ENCODE measurements at places on chromosomes 5 and 9. TPM values are rescaled to one million over a fixed set of nuclear protein-coding genes. Genes with fewer than 3 reads are reported as not detected.

The FAM153A gene
- not detected for total RNA-seq

The PCDHB15 gene
- 2.8 TPM for total RNA-seq

The OLFM1 gene
- 18.6 TPM for total RNA-seq

The GTF3C5 gene
- 33.6 TPM for total RNA-seq

The GPR151 gene
- total RNA-seq: not detected

The LCN9 gene
- total RNA-seq: not detected

The CDKN2B gene
- total RNA-seq: 10.6 TPM

The STKLD1 gene
- total RNA-seq: 3.4 TPM

The RETREG1 gene
- 0.22 TPM for total RNA-seq

The DMGDH gene
- 0.38 TPM for total RNA-seq

The PCDHGC3 gene
- total RNA-seq: 53.1 TPM

- no peak for DNase-seq
- peaks cover 33% of the 10 kb centered on the region for H3K27me3 ChIP-seq
- H3K4me3 ChIP-seq: no peak overlapping the region
- H3K27ac ChIP-seq: no peak overlapping the region
- H3K36me3 ChIP-seq: no peaks in the 10 kb centered on the region
- no peaks in the 10 kb centered on the region for H3K4me1 ChIP-seq
These were observed 3.7 kb downstream of the SYK start for GRCh38 chr9:90805006-90805996.

- H3K4me1 ChIP-seq: no peaks in the 10 kb centered on the region
- H3K36me3 ChIP-seq: no peaks in the 10 kb centered on the region
- no peaks in the 10 kb centered on the region for H3K27me3 ChIP-seq
- H3K27ac ChIP-seq: no peak overlapping the region
These were observed 71.8 kb downstream of the PHF2 start for GRCh38 chr9:93648181-93648580.

DNA sequence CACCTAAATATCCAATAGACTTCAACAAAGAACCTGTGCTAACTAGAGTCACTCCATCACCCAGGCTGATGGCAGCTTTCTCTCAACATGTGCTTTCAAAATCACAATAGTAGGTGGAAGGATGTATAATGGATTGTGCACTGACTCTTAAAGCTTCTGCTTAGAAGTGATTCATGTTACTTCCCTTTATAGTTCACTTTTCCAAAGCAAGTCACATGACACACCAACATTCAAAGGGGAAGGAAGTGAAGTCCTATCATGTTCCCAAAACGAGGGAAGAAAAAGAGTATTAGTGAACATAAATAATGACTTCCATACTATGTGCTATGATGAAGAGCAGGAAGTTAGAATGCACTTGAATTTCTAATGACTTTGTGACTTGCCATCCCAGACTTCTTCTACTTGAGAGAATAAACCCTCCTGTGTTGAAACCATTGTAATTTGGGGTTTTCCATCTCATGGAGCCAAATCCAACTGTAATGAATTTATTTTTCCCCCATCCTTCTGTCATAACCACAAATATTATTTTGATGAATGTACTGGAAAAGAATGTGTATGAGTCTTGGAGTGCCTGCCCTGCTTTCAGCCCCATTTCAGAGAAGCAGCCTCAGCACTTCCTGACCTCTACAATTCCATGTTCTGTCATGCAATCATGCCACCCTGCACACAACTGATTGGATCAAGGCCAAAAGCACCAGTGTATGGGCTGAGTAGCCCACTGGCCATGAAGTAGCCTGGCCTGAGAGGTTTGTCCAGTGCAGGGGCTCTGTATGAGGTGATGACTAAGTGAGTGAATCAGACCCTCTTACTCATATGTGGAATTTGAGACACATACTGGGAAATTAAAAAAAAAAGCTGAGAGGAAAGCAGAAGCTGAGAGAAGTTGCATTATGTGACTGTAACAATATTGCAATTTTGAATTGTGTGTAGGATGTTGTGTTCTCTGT is 525.9 kb upstream of the CLINT1 start:
- peak overlapping the region; percentile 1 for H3K4me3 ChIP-seq
- no peaks in the 10 kb centered on the region for H3K36me3 ChIP-seq
- H3K27me3 ChIP-seq: no peaks in the 10 kb centered on the region
- peaks cover 43% of the 10 kb centered on the region for H3K4me1 ChIP-seq

- H3K4me1 ChIP-seq: no peaks in the 10 kb centered on the region
- no peak for DNase-seq
- H3K4me3 ChIP-seq: no peak overlapping the region
These were observed 274.0 kb downstream of the NSG2 start for GRCh38 chr5:174319551-174319950.

DNA sequence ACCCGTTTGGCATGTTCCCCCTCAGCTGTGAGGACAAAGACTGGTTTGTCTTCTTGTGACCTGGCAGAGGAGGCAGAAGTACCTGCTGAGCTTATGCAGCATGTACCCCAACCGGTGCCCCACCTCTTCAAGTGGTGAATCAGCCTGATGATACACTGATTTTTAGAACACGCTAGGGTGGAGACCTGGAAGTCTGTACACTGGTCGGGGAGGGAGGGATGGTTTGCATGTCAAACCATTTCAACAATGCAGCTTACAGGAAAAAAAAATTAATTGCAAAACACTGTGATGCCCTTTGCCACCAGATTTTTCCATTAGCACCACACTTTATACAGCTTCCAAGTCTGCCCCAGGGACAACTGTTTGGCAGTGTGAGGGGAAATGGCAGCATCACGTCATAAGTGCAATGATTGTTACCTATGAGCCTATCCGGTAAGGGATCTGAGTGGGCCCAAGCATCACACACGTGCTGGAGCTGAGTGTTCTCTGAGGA is 155.1 kb upstream of the DMRT1 start:
- DNase-seq: peak; percentile 87
- H3K27ac ChIP-seq: peak overlapping the region; percentile 96
- no peaks in the 10 kb centered on the region for H3K27me3 ChIP-seq
- H3K4me1 ChIP-seq: peaks cover 43% of the 10 kb centered on the region

DNA sequence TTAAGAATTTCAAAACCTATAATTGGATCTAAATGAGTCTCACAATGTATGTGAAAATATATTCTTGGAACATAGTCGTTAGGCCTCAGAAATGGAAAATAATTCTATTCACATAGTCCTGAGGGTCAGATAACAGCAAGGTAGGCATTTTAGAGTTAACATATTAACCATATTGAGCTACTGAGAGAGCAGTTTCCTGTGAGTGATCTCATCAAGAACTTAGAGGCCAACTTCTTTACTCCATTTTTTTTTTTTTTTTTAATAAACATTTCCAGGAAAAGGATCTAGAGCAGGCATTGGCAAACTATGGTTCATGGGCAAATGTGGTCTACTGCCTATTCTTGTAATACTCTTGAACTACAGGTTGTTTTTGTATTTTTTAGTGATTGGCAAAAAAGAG is 26.6 kb downstream of the RAB24 start:
- H3K27ac ChIP-seq: no peak overlapping the region
- H3K4me1 ChIP-seq: no peaks in the 10 kb centered on the region
- no peak overlapping the region for H3K4me3 ChIP-seq

DNA sequence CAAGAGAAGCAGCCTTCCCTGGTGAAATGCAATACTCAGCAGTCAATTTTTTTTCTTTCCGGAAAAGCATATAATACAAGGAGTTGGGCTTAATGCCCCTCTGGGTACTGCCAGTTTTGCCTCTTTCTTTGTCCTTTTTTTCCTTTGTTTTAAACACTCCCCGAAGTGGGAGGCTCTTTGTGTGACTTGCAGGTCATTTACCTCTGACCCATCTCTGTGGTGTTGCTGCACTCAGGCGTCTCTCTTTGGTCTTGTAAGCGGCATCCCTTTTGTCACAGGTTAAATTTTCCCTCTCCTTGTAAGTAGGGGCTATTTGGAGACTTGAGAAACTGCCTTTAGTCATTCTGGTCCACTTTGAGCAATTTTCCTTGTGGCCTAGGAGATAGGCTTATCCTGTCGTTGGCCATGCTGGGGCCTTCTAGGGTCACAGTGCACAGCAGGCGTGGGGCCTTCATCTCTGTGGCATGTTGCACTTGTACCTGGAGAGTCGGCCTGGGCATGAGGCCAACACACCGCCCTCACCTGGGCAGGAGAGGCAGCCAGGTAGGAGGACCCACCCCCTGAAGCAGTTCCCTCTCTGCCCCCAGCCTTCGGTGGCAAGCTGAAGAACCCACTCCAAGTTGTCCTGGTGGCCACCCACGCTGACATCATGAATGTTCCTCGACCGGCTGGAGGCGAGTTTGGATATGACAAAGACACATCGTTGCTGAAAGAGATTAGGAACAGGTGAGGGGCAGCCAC is 27.7 kb upstream of the CTSL start:
- no peaks in the 10 kb centered on the region for H3K36me3 ChIP-seq
- no peaks in the 10 kb centered on the region for H3K27me3 ChIP-seq
- no peak for DNase-seq
- H3K4me3 ChIP-seq: no peak overlapping the region
- H3K27ac ChIP-seq: no peak overlapping the region

DNA sequence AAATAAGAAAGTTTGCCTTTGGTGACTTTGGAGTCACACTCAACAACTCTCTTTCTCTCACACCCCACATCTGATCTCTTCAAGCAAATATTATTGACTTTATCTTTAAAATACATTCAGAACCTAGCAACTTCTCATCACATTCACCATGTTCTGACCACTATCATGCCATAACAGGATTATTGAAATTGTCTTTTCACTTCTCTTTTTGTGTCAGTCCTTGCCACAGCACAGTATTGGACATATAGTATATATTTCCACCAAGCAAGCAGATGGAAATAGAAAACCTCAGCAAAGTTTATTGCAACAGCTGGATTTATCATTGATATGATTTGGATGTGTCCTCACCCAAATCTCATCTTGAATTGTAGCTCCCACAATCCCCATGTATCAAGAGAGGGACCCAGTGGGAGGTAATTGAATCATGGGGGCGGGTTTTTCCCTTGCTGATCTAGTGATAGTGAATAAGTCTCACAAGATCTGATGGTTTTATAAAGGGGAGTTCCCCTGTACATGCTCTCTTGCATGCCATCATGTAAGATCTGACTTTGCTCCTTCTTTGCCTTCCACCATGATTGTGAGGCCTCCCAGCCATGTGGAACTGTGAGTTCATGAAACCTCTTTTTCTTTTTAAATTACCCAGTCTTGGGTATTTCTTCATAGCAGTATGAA is 26.9 kb upstream of the ITGA1 start:
- no peak overlapping the region for H3K27ac ChIP-seq
- H3K4me1 ChIP-seq: peaks cover 12% of the 10 kb centered on the region
- no peaks in the 10 kb centered on the region for H3K27me3 ChIP-seq
- no peak overlapping the region for H3K4me3 ChIP-seq

GRCh38 chr9:132116583-132116982 is 36.9 kb upstream of the MED27 start:
- H3K27me3 ChIP-seq: peaks cover 45% of the 10 kb centered on the region
- H3K4me3 ChIP-seq: no peak overlapping the region
- no peak overlapping the region for H3K27ac ChIP-seq
- no peaks in the 10 kb centered on the region for H3K36me3 ChIP-seq
- DNase-seq: no peak

GRCh38 chr9:83629433-83630104 is 6.6 kb downstream of the IDNK start:
- no peak overlapping the region for H3K27ac ChIP-seq
- H3K4me1 ChIP-seq: no peaks in the 10 kb centered on the region
- no peak overlapping the region for H3K4me3 ChIP-seq
- H3K27me3 ChIP-seq: no peaks in the 10 kb centered on the region

DNA sequence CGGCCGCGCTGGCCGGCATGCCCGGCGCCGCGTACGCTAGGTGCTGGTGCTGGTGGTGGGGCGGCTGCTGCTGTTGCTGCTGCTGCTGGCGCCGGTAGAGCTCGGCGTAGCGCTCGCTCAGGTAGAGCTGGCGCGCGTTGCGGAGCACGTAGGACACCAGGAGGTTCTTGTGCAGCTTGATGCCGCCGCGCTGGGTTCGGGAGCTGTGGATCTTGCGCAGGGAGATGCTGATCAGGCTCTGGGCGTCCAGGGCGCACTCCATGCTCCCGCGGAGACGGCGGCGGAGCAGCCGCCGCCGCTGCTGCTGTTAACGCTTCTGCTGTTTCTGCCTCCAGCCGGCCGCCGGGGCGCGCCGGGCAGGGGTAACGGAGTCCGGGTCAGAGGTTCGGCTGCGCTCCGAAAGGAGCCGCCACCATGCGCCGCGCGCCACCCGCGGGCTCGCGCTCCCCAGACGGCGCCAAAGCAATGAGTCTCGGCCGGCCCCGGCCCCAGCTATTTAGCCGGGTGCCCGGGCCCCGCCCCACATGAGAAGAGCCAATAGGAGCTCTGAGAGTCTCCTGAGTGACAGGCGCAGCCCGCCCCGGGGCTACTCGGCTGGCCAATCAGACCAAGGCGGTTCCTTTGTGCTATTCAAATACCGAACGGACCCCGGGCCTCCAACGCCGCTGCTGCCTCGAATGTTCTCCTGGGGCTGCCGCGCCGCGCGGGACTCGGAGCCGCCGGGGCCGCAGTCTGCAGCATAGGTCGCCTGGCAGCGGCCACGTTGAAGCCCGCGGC is at the start of gene IER5L:
Gene IER5L, minus strand, starts transcription at position 471 of the 777 bp plus-strand sequence. Its CDS starts 209 bp downstream, at position 262.
- peak within 1 kb of the TSS; percentile 97 for H3K27ac ChIP-seq
- H3K4me1 ChIP-seq: peaks cover 9% of the 10 kb centered on the region
- peak within 1 kb of the TSS; percentile 99 for H3K4me3 ChIP-seq
- H3K36me3 ChIP-seq: no peaks in the 10 kb centered on the region
- DNase-seq: peak; percentile 97

GRCh38 chr5:124981901-124982300 is 235.5 kb upstream of the ZNF608 start:
- no peak overlapping the region for H3K4me3 ChIP-seq
- no peak for DNase-seq
- no peaks in the 10 kb centered on the region for H3K36me3 ChIP-seq
- no peaks in the 10 kb centered on the region for H3K27me3 ChIP-seq

- H3K27me3 ChIP-seq: no peaks in the 10 kb centered on the region
- no peak overlapping the region for H3K4me3 ChIP-seq
- no peaks in the 10 kb centered on the region for H3K4me1 ChIP-seq
- DNase-seq: no peak
These were observed 6.9 kb downstream of the RNU6ATAC start for GRCh38 chr9:134157378-134157885.

DNA sequence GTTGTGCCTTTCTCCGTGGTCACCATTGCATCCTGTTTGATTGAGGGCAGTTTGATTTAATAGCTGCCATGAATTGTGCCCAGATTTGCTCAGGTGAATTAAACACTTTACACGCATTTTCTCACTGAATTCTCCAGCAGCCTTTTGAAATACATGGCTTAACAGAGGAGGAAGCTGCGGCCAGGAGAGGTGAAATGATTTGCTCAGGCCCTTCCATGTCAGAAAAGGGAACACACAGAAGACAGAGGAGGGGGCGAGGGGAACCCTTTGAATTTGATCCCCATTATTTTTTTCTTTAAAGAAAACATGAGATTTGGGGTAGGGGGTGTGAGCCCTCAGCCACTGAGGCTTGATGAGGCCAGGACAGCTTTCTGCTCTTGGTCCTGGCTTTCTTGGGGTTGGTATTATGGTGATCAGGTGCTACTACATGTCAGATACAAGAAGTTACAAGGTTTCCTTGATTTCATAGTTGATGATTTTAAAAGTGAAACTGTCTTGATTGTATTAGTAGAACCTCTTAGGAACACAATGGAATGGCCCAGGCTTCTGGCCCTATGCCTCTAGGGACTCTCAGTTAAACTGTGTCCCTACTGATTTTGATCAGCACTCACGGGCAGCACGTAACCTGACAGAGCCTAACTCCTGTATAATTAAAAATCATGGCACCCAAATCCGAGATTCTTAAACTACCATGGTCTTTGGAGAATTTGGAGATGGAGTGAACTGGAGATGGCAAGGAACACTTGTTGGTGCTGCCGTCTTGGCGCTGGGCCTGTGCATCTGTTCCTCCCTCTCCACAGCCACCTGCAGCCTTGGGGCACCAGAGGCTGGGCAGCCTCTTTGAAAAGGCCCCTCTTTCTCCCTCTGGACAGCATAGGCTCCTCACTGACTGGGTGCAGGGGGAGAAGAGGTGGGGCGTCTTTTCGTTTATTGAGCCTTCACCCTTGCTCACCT is 107.9 kb downstream of the TRIO start:
- H3K27ac ChIP-seq: peak overlapping the region; percentile 68
- DNase-seq: no peak
- H3K36me3 ChIP-seq: peaks cover 11% of the 10 kb centered on the region
- H3K27me3 ChIP-seq: no peaks in the 10 kb centered on the region
- H3K4me1 ChIP-seq: peaks cover 26% of the 10 kb centered on the region

All from GM23248 (cell line).